ENCODE measurements at places on chromosomes 7 and 10.

DNA sequence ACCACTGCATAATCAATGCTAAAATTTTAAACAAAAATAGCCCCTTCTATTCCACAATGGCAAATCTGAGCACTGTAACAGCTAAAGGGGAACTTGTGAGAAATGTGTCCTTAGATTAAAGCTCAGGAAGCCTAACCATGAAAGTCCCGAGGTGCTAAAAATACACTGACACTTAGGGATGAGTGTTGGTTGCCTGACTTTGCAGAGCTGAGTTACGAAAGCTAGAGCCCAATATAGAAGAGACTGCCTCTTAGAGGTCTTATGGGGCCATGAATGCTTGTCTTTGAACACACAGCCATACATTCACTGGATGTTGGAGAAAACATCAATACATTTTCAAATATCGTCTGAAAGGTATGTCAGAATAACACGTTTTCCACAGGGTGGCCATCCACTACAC lies 209.7 kb downstream of the LHFPL3 start:
- DNase-seq: no peak

DNA sequence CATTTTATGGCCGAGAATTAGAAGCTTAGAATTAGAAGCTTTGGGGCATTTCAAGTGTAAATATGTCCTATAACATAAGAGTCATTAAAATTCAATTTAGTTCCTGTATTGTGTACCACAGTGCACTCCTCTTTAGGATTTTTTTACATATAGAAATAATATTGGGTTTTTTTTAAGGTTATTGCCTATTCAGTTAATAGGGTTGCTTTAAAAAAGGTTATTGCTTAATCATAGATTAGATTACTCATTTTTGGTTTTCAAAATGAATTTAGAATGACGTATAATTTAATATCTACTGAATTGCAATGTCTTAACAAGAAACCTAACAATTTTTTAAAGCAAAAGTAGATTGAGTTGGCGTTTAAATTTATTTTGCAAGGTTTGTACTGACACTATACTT lies 34.1 kb downstream of the NOC3L start:
- DNase-seq: no peak

DNA sequence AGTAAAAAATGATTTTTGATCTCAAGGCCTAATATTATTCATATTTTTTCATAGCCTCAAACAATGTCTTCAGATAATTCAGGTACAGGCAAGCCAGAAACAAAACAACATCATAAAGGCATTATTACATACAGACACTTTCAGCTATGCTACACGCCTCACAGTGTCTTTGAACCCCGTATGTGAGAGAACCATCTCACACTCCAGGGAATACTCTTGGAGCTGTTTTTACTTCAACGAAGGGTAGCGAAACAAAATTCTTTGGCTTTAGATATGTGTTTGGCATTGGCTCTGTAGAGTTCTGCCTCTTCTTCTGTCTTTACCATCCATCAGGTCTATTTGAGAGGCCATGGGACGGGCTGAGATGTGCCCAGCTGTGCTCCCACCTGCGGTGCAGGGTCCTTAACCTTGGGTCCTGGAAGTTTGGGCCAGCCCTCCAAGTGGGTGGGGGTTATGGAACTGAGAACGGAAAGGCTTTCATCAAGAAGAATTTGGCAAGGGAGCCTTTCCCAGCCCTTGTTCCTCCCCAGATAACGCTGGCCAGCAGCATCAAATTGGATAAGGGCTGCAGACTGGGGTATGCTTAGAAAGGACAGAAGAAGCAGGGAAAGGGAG lies 276.9 kb downstream of the TCF7L2 start:
- DNase-seq: no peak

GRCh38 chr10:60453036-60453435 lies 63.4 kb upstream of the ANK3 start:
- no peak for DNase-seq

DNA sequence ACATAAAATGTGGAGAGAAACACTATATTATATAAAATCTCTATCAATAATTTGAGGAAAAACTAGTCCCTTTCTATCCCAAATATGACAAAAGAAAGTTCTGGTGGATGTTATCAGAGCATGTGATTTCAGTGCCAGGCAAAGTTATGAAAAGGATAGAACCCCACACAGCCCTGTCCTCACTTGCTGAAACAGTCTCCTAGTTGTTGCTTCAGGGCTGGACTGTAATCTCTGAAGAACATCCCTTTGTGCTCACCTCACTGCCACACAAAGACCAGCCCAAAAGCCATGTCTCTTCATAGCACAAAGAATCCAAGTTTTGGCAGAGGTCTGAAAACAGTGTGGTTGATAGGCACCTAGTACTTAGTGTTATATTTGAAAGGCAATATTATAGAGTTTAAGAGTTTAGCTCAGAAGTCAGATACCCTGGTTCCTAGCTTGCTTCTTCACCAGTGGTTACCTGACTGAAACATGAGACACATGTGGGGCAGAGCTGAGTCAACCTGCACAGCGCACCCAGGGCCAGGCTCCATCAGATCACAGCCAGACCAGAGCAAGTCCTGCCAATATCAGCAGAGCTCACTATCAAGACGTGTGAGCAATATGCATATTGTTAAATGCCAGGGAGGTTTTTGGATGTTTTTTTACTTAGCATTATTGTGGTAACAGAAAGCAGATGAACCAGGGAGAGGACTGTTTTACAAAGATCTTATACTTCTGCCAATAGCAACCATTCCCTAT lies 25.0 kb downstream of the CYP3A7 start:
- DNase-seq: no peak

- no peak for DNase-seq
These were observed 58.4 kb upstream of the PCGF5 start for GRCh38 chr10:91162050-91162494.

DNA sequence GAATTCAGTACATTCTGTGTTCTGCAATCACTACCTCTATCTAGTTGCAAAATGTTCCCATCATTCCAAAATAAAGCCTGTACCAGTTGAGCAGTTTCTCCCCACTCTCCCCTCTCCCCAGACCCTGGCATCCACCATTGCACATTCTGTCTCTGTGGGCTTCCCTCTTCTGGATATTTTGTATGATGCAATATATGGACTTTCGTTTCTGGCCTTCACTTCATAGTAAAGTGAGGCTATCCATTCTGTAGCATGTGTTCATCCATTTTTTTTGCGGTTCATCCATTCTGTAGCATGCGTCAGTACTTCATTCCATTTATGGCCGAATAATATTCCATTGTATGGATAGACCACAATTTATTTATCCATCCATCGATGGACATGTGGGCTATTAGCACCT lies 9.5 kb upstream of the CYP3A4 start:
- no peak for DNase-seq

GRCh38 chr10:48518986-48519385 lies 85.9 kb downstream of the ARHGAP22 start:
- no peak for DNase-seq

- no peak for DNase-seq
These were observed 77.3 kb upstream of the TCF7L2 start for GRCh38 chr10:112872728-112873127.

DNA sequence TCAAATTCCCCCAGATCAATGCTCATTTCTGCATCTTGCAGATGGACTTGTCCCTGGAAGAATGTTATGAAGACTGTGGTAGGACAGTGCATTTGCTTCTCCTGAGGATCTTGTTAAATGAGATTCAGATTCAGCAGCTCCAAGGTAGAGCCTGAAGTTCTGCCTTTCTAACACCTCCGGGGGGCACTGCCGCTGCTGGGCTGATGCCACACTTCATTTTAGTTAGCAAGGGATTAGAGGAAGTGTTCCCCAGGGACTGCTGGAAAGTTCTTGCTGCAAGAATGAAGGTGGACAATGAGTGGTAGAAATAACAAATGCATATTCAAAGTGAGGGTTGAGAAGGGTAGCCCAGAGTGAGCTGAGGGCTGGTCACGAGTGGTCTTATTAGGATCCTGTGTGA lies 434.3 kb upstream of the AKR1E2 start:
- no peak for DNase-seq

GRCh38 chr10:3251172-3251571 lies 78.6 kb upstream of the PITRM1 start:
- DNase-seq: no peak

GRCh38 chr7:30238721-30239441 lies 45.5 kb upstream of the ZNRF2 start:
- no peak for DNase-seq

DNA sequence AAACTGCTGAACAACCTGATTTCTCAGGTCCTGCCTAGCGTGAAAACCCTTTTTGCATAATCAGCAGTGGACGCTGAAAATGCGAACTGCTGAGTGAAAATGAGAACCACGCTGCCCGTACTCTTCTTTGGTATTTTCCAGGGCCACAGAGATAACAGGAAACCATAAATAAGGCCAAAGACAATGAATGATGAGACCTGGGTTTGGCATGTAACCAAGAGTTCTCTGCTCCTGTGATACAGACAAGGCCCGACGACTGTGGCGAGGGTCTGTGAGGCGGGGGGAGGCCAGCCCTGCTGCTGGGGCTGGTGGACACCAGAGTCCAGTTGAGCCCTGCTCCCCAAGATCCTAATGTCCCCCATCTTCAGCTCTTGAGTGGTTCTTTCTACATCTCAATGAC lies 236.0 kb downstream of the WDR11 start:
- no peak for DNase-seq

- DNase-seq: no peak
These were observed 681.8 kb downstream of the TYW1 start for GRCh38 chr7:67678419-67678818.

DNA sequence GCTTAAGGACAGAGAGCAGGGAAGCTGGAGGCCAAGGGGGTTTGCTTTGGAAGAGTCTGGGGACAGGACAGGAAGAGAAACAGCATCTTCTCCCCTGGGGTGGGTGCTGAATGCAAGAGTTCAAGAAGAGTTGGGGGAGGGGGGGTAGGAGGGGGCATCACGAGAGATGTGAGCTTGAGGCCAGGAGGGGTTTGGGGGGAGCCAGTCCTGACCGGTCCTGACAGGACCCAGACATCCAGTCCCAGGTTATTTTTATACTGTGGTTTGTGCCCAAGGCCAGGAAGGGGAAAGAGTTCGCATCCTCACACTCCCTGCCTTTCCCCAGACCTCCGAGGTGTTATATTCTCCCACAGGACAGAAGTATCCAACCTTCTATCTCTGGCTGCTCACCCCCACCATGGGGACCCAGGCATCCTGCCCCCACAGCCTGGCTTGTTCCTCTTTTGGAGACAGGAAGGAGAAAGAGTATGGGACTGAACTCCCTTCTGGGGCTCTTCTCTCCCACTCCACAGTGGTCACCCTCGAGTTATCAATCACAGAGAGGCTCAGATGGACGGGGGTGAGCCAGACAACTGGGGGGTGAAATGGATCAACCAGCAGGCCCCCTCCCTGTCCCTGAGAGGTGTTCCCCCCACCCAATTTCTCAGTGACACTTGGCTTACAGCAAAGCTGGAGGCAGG lies 2.8 kb downstream of the TSC22D4 start:
- DNase-seq: no peak

DNA sequence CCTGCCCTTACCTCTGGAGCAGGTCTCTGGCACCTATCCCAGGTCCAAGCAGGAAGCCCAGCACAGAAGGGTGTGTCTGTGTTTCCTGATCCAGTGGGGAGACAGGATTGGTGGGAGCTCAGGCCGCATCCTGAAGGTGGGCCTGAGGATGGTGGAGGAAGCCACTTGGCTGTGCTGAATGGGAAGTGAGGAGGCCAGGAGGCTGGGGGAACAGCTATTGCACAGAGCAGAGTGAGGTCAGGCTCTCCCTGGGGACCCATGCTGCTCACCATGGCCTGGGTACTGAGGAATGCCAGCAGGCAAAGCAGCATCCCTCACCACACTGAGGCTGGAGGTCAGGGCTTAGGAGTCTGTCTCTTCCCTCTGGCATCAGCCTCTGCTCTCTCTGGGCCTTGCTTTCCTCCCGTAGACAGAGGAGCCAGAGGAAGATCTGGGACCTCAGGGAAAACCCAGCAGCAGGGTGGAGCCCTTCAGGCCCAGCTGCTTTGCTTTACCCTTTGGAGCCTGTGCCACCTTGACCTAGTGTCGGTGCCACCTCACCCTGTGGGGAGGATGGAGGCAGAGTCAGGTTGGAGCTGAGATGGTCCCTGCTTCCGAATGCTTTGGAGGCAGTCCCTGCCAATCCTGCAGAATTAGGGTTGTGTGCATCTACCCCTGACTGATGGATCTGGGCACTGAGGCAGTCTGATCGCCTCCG lies 39.0 kb downstream of the CDH23 start:
- no peak for DNase-seq

GRCh38 chr7:93980744-93981479 lies 23.2 kb downstream of the BET1 start:
- DNase-seq: no peak

- DNase-seq: no peak
These were observed 25.9 kb downstream of the LYZL1 start for GRCh38 chr10:29314726-29315125.

DNA sequence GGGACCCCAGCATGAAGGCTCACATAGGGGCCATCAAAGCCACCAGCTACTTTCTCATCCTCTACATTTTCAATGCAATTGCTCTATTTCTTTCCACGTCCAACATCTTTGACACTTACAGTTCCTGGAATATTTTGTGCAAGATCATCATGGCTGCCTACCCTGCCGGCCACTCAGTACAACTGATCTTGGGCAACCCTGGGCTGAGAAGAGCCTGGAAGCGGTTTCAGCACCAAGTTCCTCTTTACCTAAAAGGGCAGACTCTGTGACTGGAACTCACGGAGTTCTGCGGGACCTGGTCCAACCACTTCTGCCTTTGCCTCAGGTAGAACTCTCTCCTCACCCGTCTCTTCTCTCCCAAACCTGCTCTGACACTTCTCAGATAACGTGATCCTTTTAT lies 945 bp downstream of the TAS2R40 start:
- no peak for DNase-seq

- no peak for DNase-seq
These were observed 150.4 kb downstream of the JCAD start for GRCh38 chr10:29908962-29909361.

DNA sequence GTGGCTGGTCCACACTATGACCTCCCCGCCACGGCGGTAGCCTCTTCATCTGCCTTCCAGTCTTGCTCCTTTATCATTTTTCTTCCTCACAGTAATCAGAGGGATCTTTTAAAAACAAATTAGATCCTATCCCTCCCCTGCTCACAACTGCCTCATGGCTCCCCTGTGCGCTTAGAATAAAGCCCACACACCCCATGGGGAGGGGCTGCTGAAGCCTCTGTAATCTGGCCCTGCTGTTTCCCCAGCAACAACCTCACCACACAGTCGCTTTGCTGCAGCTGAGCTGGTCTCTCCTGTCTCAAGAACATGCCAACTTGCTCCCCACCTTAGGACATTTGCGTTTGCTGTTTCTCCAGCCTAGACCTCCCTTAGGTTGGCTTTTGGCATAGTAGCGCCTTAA lies 41.0 kb downstream of the SP8 start:
- DNase-seq: no peak
